ENCODE measurements at places on chromosomes 3 and 15. TPM values are rescaled to one million over a fixed set of nuclear protein-coding genes. Genes with fewer than 3 reads are reported as not detected.

CPNE9 gene
- total RNA-seq = not detected

GP5 gene
- not detected for total RNA-seq

KNL1 gene
- total RNA-seq = 3.9 TPM

MASP1 gene
- total RNA-seq = under 0.01 TPM

DUT gene
- total RNA-seq = 41.2 TPM

MYZAP gene
- total RNA-seq = 1.2 TPM

OTOL1 gene
- total RNA-seq = not detected

EPHB3 gene
- total RNA-seq = 3.7 TPM

NEK10 gene
- total RNA-seq = 0.98 TPM

TBC1D2B gene
- 45.7 TPM for total RNA-seq

CCR1 gene
- not detected for total RNA-seq

CPLX3 gene
- total RNA-seq = not detected

CP gene
- total RNA-seq = not detected

ZBED2 gene
- total RNA-seq = 95.4 TPM

TEX264 gene
- 29.8 TPM for total RNA-seq

CCR3 gene
- 0.33 TPM for total RNA-seq

PGBD4 gene
- 1.3 TPM for total RNA-seq

KBTBD13 gene
- total RNA-seq = not detected

AQP9 gene
- 142 TPM for total RNA-seq

PRR23B gene
- total RNA-seq = not detected

CHRM5 gene
- under 0.01 TPM for total RNA-seq

EXD1 gene
- total RNA-seq = not detected

SLC12A8 gene
- 25.1 TPM for total RNA-seq

ALPK3 gene
- 0.79 TPM for total RNA-seq

TM4SF18 gene
- not detected for total RNA-seq

CNTN3 gene
- total RNA-seq = 3.3 TPM

C3orf85 gene
- total RNA-seq = not detected

SPTSSB gene
- not detected for total RNA-seq

RLBP1 gene
- total RNA-seq = not detected

CASR gene
- total RNA-seq = not detected

RARB gene
- total RNA-seq = not detected

TATDN2 gene
- total RNA-seq = 24.7 TPM

SLC22A14 gene
- 1.6 TPM for total RNA-seq

HIGD2B gene
- 0.39 TPM for total RNA-seq

GRAMD2A gene
- 116 TPM for total RNA-seq

PDZRN3 gene
- 12.8 TPM for total RNA-seq

PARP6 gene
- 31.9 TPM for total RNA-seq

GRIP2 gene
- under 0.01 TPM for total RNA-seq

MAGEL2 gene
- 0.39 TPM for total RNA-seq

SEMA6D gene
- 37.7 TPM for total RNA-seq

RGMA gene
- total RNA-seq = 0.11 TPM

CLDN16 gene
- not detected for total RNA-seq

ILDR1 gene
- not detected for total RNA-seq

CHSY1 gene
- 12.7 TPM for total RNA-seq

TMC3 gene
- not detected for total RNA-seq

TTC21A gene
- total RNA-seq = 7.5 TPM

CLEC3B gene
- total RNA-seq = not detected

ATG3 gene
- 45.1 TPM for total RNA-seq

RASL12 gene
- not detected for total RNA-seq

CDHR4 gene
- total RNA-seq = 1.2 TPM

HESX1 gene
- 0.22 TPM for total RNA-seq

TGM5 gene
- not detected for total RNA-seq

CA12 gene
- total RNA-seq = 0.39 TPM

PEAK1 gene
- total RNA-seq = 6.5 TPM
